ENCODE measurements at places on chromosomes 13 and 19.

GRCh38 chr19:56348289-56348877 is 33.7 kb upstream of the ZSCAN5A start:
- no peak for DNase-seq

DNA sequence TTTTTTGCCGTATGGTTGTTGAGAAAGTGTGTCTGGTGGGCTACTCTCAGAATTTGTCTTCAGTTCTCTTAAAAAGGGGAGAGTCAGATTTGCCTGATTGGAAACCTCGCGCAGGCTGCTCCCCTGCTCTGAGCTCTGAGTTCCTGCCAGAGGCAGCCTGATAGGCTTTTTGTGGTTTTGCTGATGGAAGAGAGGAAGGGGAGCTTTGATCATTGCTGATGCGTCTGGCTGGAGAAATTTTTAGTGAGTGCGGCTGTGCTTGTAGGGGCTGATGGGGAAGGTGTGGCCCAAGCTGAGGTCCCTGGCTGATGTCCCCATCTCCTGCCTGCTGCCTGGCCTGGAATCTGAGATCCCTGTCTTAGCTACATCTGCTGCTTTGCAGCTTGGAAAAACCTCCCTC is 2.8 kb downstream of the CHST8 start:
- no peak for DNase-seq

DNA sequence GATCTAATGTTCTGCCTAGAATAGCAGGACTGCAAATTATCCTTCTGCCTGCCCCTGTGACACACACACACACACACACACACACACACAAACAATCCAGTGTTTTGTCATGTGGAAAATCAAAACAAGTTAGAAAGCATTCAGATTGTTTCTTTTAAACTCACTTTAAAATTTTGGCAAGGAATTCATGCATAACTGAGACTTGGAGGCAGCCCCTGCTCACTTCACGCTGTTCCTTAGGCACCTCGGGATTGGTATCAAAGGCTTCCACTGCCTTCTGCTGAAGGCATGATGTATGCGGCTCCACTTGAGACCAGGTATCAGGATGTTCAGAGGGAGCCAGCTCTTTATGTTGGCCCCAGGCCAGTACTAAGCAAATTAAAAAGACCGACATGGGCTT is 158.7 kb downstream of the OXGR1 start:
- no peak for DNase-seq

GRCh38 chr19:6100284-6100915 is 9.9 kb downstream of the RFX2 start:
- DNase-seq = no peak

DNA sequence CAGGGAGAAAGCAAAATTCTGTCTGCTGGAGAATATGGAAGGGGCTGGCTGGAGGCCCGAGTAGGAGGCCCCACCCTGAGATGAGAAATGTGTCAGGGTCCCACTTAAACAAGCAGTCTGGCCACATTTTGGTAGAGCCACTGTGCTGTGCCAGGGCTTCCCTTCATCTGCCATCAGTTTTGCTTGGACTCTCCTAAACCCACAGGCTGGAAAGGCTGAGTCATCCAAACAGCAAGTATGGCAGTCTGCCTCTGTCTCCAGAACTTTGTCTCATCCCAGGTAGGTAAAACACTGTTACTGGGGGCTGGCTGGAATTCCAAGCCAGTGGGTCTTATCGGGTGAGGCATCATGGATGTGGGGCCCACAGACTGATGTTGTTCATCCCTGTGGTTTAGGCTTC is 1390.6 kb downstream of the UQCRFS1 start:
- DNase-seq = no peak

DNA sequence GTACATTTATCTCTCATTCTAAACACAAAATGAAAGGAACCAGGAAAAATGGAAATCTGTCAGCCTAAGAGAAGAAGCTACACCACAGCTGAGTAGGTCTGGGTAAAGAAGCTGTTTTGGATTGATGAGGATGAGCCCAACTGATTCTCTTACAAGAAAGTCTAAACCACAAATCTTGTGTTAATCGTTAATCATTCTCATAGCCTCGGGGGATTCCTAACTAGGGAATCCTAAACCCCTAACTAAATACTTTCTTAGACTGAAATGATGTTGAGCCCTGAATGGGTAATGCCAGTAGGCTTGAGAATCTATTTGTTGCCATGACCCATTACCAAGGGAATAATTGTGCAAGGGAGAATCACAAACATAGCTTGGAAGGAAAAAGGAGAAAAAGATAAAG is 327.5 kb upstream of the SPRY2 start:
- DNase-seq = no peak

DNA sequence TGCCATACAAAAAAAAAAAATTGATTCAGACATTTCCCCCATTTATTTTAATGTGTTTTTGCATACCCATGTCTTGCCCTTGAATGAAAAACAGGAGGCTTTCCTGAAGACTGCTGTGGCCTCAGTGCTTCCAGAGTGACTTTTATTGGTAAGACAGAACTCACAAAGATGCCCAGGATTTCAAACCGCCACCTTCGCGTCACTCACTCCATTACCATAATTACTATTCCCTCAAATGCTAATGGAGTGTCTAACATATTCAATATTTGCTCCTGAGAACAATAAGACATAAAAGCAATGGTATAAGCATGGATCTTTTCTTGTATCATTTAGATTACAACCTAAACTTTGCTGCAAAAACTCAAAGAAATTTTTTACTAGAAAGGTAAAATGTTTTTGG is 282.2 kb upstream of the SOX21 start:
- no peak for DNase-seq

- DNase-seq = no peak
These were observed 8.7 kb upstream of the TIMM50 start for GRCh38 chr19:39471756-39472536.

GRCh38 chr19:2287585-2288337 is 5.8 kb upstream of the PEAK3 start:
- no peak for DNase-seq

DNA sequence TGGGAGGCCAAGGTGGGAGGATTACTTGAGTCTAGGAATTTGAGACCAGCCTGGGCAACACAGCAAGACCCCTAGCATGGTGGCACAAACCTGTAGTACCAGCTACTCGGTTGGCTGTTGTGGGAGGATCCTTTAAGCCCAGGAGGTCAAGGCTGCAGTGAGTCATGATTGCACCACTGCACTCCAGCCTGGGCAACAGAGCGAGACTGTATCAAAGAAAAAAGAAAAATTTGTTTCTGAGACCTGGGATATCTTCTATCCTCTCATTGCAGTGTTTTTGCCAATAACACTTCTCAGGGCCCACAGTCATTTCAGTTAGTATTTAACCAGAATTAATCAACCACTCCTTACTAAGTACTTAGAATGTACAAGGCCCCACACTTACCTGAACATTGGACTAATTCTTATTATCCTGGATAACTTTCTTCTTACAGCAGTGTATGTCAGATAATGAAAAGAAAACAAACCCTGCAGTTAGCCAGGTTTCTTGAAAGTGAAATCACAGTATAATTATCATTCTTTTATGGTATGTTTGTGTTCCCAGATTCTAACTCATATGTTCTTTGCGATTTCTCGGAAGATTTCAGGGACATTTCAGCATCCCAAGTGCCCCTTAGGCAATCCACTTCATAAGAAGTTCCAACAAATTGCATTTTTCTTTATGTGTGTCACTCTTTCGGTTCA is 75.6 kb upstream of the KLF5 start:
- no peak for DNase-seq

DNA sequence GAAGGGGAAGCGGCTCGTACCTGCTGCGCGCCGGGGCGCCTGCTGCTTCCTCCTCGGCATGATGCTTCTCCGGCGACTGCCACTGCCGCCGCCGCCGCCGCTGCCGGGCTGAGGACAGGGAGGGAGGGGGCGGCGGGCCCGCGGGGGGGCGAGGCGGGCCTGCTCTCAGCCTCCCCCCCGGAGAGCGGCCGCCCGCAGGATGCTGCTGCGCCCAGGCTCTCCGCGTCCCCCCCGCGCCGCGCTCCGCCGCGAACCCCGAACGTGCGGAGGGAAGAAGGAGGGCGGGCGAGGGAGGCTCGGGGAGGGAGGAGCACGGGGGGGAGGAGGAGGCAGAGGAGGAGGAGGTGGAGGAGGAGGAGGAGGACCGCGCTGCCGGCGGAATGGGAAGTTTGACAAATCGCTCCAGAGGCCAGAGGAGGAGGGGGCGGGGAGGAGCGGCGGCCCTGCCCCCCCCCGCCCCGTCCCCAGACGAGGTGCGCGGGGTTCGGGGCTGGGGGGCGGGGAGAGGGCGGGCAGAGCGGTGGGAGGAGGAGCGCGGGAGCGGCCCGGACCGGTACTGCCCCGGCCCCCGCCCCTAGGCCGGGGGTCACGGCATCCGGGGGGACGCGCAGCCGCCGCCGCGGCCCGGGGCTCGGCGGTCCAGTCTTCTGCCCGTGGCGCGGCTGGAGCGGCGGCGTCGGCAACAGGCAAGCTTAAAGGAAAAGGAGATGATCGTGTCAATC is at the start of gene TSHZ3:
Gene TSHZ3, minus strand, starts transcription at position 277 of the 722 bp plus-strand sequence. Its CDS starts 217 bp downstream, at position 60.
- DNase-seq = no peak

DNA sequence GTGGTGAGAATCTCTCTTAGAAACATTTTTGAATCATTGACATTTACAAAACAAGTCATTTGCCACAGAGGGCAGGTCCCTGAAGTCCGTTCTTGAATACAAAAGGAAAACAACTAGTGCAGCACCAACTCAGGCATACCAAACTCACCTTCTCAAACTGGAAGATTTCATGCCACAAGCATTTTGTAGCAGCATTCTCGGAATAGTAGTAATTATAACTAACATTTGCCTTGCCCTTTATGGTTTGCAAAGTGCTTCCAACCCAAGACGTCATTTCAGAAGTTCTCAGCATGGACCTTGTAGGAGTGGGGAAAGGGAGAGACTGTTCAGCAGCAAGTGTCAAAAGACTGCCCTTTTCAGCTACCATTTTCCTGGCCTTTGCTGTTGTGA is 344.6 kb downstream of the RFC3 start:
- DNase-seq = no peak

- DNase-seq = no peak
These were observed 275.2 kb upstream of the EDNRB start for GRCh38 chr13:78193846-78194245.

DNA sequence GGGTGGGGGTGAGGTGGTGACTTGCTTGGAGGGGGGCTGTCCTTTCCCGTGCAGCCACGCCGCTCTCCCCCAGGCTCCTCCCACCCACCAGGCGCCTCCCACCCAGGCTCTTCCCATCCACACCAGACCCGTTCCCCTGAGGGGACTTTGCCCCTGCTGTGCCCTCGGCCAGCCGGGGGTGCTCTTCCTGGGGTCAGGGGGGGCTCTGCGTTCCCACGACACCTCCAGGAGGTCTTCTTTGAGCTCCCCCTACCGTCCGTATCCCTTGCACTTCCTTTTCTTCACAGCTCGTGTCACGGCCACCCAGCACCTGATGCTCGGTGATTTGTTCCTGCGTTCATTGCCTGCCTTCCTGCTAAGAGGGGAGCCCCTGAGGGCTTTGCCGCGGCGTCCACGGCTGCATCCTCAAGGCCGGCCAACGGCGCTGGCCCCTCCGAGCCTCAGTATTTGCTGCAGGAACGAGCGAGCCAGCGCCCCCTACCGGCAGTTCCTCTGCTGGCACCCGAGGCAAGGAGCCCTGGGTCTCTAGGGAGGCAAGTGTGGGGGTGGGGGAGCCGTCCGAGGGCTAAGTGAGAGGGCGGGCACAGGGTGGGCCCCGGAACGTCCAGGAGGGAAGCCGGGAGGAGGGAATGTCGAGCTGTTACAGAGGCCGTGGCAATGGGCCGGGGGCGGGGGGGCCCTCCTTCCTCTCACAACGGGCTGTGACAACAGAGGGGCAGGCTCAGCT is 11.8 kb downstream of the LRRC4B start:
- no peak for DNase-seq

DNA sequence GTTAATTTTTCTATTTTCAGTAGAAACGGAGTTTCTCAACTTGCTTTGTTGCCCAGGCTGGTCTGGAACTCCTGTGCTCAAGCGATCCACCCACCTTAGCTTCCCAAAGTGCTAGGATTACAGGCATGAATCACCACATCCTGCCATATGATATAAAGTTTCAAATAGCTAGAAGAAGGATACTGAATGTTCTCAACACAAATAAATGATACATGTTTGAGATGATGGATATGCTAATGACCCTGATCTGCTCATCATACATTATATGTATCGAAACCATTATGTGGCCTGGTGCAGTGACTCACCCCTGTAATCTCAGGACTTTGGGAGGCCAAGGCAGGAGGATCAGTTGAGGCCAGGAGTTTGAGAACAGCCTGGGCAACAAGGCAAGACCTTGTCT is 11.5 kb downstream of the CIB3 start:
- no peak for DNase-seq

- no peak for DNase-seq
These were observed 5.8 kb downstream of the CPAMD8 start for GRCh38 chr19:17020823-17021222.

- no peak for DNase-seq
These were observed 41.2 kb upstream of the ZNF835 start for GRCh38 chr19:56712611-56713276.

GRCh38 chr13:98827449-98827848 is 75.0 kb upstream of the SLC15A1 start:
- DNase-seq = no peak

GRCh38 chr19:8022275-8022674 is 16.8 kb upstream of the ELAVL1 start:
- no peak for DNase-seq

DNA sequence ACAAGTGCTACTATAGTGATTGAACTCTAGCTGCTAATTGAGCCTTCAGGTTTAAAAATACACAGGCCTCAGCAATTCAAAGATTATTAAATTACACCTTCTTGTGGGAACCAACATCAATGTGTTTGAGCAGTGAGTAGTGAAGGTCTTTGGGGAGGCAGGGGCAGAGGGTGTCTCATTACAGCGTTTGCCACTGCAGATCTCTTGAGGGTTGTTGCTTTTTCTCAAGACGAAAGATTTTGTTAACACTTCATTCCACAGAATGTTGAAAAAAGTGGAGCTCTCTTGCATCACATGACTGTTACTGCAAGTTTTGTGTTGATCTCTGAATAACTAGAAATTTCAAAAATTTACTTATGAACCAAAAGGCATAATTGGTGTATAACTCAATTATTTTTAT is 253.6 kb downstream of the ATP8A2 start:
- no peak for DNase-seq

DNA sequence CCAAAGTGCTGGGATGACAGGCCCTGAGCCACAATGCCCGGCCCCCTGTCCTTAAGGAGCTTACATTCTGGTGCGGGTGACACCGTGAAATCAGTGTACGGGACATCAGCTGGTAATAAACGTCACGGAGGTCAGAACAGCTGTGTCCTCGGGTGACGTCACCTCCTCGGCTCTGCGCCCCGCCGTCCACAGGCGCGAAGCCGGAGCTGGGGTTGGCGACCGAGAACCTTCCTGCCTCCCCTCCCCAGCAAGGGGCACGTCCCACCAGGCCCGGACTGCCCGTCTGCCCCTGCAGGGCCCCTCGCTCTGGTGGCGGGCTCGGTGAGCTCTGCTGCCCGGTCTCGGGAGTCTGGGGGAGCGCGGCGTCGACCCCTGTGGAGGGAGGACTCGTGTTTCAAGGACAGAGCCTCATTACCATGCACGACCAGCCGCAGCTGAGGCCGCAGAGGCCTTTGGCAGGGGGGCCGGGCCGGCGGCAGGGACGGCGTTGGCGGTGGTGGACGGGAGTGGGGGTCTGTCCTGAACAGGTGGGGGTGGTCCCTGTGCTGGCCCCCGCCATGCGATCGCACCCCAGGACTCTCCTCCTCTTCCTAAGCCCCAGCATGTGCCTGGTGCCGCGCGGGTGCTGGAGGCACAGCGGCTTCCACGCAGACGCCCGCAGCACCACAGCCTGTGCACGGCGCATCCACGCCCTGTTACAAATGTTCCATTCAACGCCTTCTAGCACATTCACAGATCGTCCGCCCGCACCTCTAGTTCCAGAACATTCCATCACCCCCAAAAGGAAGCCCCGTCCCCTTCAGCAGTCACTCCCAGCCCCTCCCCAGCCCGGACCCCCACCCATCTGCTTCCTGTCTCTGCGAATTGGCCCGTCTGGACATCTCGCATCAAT is 5.4 kb downstream of the LINGO3 start:
- DNase-seq = no peak

GRCh38 chr19:50882188-50882587 is 8.9 kb downstream of the KLK2 start:
- DNase-seq = no peak

All from NCI-H187 treated with DMSO at 0.1 percent for 48 hours (cell line).